OCI-M1 (cell line): ENCODE measurements at places on chromosomes 16 and 17.

GRCh38 chr17:75063626-75064025 is 16.6 kb downstream of the KCTD2 start:
- no peak for DNase-seq

DNA sequence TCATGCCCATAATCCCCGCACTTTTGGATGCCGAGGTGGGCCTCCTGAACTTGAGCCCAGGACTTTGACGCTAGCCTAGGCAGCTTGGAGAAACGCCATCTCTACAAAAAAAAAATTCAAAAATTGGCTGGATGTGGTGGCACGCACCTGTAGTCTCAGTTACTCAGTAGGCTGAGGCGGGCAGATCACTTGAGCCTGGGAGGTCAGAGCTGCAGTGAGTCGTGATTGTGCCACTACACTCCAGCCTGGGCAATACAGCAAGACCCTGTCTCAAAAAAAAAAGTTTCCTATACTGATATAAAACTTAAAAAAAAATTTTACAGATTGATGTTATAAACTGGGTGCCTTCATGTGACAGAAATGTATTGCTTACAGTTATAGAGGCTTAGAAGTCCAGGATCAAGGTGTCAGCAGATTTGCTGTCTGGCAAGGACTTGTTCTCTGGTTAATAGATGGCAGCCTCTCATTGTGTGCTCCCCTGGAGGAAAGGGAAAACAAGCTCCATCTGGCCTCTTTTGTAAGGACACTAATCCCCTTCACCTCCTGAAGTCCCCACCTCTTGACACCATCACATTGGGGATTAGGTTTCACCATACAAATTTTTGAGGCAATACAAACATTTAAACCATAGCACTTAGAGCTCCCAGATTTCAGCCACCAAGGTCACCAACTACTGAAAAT is 8.5 kb upstream of the CES3 start:
- DNase-seq: no peak

DNA sequence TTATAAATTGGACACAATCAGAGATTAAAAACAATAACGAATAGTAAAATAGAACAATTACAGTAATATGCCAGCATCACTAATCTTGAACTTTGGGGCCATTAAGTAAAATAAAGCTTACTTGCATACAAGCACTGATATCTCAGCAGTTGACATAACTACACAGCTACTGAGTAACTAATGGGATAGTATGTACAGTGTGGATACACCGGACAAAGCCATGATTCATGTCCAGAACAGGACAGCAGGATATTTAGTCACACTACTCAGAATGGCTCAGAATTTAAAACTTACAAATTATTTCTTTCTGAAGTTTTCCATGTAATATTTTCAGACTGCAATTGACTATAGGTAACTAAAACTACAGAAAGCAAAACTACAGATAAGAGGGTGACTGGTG is 427.5 kb downstream of the CDH13 start:
- DNase-seq: no peak

GRCh38 chr17:59572301-59572924 is 7.0 kb downstream of the DHX40 start:
- peak; percentile 62 for DNase-seq

DNA sequence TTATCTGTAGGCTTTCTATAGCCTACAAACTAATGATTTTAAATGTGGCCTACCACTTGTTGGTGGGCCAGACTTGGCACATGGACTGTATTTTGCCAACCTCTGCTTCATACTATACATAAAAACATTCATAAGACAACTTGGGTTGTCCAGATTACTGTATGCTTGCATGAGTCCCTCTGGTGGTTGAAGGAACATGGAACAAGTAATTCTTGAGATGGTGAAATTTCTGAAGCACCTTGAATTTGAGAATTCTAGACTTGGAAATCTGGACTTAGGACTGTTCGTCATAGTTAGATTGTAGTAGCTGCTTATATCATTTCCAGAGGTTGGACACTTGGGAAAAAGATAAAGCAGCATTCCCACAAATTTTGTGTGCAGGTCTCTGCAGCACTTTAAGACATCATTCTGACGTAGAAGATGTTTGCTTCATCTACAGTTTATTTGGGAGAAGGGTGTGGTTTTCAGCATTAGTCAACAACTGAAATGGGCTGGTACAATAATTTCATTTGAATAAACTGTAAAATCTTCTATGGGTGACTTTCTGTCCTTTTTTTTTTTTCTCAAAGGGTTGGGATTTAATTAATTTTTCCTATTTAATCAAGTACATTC is 31.2 kb downstream of the NFATC3 start:
- peak; percentile 54 for DNase-seq

DNA sequence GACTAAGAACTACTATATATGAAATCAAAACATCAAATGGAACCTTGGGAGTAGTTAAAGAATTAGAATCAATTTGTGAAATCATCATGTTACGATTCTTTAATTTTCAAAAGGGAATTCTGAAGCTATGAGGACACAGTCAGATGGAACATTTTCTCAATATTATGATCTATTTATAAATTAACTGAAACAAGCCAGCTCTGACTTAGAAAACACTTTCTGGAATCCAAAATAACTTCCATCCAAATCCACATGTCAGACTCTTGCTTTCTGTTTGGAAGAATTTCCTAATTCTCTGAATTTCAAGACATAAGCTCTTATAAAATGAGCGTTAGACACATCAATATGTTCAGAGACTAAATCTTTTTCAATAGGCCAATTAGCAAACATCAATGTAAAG is 737.7 kb upstream of the SOX9 start:
- DNase-seq: no peak

- DNase-seq: peak; percentile 92
Measured at GRCh38 chr17:4934173-4934979, 2.3 kb downstream of the GP1BA start.

DNA sequence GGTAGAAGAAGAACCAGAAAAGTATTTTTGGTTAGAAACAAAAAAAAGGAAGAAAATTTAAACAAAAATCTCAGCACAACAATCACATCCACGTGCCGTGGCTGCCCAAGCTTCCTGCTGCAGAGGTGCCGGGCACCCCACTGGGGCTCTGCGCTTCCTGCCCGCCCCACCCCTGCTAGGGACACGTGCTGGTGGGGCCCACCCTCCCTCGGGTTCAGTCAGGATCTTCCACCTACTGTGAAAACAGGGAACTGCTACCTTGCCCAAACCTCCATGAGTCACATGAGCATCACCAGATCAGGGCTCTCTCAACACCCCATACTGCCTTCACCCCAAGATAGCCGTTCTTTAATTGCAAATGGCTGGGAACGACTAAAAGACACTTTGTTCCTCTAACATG is 24.4 kb upstream of the CYTH1 start:
- DNase-seq: no peak

- no peak for DNase-seq
Measured at GRCh38 chr17:63514477-63514876, 8.7 kb upstream of the KCNH6 start.

DNA sequence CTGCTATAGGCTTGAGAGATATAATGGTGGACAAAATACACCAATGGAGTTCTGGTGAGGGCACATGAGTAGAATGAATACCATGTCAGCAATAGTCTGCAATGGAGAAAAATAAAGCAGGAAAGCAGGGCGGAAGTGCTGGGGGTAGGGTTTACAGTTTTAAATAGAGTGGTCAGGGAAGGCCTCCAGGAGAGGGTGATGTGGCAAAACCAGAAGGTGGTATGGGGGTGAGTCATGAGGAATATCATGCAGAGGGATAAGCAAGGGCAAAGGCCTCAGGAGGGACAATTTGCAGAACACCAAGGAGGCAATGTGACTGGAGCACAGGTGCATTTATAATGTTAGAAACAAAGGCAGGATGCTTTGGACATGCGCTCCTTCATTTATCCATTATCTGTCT is 102.0 kb downstream of the ITFG1 start:
- DNase-seq: no peak

- no peak for DNase-seq
Measured at GRCh38 chr16:6279286-6279685, 1053.4 kb upstream of the RBFOX1 start.

- DNase-seq: peak; percentile 71
Measured at GRCh38 chr17:41792845-41793783, 6.6 kb upstream of the JUP start.

- no peak for DNase-seq
Measured at GRCh38 chr16:17069681-17070080, 401.1 kb downstream of the XYLT1 start.

DNA sequence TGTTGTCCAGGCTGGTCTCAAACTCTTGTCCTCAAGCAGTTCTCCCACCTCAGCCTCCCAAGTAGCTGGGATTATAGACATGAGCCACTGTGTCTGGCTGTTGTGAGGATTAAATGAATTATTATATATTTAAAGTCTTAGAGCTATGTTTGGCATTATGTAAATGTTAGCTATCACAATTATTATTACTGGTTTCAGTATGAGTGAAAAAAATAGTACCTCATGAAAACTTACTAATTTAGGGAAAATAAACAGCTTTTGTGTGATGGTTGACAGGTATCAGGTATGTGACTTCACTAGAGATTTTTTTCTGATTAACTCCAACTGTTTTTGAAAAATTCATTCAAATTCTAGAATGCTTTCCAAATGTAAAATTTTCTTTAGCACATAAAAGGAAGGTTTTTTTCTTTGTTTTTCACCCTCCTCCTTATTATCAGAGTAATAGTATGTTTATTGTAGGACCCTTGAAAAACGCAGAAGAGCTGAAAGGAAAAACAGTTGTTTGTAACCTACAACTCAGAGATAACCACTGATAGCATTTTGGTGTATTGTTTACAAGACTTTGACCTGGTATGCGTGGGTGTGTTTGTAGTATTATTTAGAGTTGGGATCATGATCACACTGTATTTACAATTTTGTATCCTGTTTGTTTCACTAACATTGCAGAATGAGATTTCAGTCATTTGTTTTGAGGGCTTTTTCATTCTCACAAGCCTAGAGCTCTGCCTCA is 13.2 kb downstream of the NLK start:
- no peak for DNase-seq

DNA sequence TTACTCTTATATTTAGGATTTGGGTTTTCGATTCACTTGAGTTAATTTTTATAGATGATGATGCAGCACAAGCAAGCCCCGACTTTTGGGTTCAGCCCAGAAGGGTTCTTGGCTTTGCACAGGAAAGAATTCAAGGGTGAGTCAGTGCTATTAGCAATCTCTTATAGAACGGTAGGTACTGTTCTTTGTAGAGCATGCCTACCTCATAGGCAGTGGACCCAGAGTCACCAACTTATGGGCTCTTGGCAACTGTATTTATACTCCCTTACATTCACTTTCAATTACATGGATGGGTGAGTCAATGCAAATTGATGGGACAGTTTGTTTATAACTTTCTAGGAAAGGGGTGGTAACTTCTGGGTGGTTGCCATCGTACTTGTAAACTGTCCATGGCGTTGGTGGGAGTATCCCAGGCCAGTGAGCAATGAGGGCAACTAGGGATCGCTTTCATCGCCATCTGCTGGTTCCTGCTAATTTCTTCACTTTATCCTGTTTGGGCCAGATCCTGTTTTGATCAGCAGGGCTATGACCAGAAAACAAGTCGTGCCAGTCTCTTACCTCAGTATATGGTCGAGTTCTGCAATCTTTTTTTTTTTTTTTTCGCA is 362.6 kb downstream of the CNTNAP4 start:
- DNase-seq: peak; percentile 92

- no peak for DNase-seq
Measured at GRCh38 chr16:1081734-1082265, 9.3 kb downstream of the SSTR5 start.

DNA sequence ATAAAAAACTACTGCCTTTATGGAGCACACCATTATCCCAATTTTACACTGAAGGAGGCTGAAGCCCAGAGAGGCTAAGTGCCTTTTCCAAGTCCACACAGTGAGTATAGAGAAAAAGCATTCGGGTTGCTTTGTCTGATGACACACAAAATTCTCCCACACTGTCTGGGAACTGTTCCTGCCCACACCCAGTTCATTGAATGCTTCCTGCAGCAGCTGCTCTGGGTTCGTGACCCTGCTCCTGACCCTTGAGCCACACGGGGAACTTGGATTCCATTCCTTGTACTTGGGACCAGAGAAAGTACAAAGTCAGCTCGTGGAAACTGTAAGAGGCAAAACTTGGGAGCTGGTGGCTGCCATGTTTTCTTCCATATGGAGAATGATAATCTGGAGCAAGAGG is 57.9 kb downstream of the AKAP1 start:
- DNase-seq: no peak

DNA sequence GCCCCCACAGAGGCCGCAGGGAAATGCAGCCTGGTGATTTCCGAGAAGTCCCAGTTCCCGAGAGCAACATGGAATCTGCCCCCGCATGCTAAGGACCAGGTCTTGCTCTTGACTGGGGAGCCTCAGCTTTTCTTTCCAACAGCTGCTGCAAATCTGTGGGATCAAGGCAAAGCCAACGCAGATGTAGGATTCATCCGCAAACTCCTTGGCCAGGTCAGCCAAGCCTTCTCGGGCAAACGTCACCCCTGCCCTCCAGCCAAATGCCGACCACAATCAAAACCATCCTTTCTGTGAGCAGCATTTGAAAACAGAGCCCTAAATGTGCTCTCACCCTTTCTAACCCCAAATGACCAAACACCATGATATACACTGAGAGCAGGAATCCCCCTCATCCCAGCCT is 54.0 kb downstream of the MRM3 start:
- no peak for DNase-seq

DNA sequence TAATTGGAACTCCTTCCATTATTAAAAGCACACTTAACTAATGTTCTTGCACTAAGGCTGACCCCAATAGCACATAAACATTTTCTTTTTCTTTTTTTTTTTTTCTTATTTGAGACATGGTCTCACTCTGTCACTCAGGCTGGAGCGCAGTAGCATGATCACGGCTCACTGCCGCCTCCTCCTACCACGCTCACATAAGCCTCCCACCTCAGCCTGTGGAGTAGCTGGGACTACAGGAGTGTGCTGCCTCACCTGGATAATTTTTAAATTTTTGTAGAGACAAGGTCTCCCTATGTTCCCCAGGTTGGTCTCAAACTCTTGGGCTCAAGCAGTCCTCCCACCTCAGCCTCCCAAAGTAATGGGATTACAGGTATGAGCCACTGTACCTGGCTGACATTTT is 1.2 kb upstream of the ZNF652 start:
- no peak for DNase-seq

GRCh38 chr17:81424151-81425017 is 29.1 kb downstream of the BAHCC1 start:
- no peak for DNase-seq

DNA sequence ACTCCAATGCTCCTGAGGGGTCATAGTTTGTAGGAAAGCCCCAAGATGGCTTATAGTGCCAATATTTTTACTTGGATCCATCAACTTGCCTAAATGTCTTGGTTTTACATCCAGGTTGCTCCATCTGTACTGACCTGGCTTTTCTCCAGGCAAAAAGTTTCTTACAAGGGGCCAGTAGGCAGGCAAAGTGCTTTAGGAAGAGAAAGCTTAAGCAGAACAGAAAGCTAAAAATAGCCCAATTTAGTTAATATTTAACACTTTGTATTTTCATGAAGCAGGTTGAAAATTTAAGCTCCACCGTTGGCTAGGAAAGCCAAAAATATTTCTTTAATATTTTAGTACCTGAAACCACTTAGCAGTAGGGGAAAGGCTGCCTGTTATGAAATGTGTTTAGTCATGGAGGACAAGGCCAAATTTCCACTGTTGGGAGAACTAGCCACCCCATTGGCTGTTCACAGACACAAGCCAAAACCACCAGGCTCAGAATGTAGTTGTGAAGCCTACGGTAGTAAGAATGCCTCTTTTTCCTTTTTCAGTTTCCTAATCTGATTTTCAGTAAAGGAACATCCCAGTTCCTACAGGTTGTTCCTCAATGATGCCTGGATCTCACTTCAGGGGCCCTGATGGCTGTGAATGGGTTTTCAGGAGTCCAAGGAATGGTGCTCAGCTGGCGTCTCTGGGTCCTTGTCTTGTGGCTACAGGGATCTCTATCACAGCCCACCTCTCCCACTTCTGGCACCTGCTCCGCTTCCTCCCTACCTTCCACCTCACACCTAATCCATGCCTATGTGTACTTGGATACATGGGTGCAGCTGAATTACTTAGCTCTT is 324.8 kb downstream of the PMP22 start:
- DNase-seq: no peak
